ENCODE measurements at places on chromosomes 2 and 18. TPM values are rescaled to one million over a fixed set of nuclear protein-coding genes. Genes with fewer than 3 reads are reported as not detected.

DNA sequence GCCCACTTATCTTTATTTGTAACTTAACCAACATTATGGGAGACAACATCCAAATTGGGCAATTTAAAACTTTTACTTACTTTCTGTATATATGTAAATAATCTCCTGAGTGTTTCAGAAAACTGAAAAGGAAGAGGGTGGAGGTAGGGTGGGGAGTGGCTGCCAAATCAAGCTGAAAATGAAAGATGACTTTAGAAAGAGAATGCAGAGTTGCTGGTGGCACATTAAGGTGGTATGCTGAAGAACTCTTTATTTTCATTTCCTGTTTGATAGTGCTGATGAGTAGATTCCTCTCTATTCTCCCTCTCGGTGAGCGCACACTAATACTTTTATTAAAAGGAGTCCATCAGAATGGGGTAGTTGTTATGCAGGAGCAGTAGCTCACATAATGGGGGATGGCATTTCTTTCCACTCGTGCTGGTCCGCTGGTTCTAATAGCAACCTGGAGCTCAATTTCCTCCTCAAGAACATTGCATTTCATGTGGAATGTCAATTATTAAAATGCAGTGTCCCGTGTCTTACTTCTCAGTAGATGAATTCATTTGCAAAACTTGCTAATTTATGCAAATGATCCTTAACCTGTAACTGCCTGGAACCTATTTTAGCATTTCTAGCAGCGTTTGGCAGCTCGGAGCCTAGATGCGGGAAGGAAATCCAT, 466.9 kb upstream of the HNRNPA3 start:
- peaks cover 11% of the 10 kb centered on the region for H3K27me3 ChIP-seq
- no peak overlapping the region for H3K27ac ChIP-seq
- H3K4me1 ChIP-seq: no peaks in the 10 kb centered on the region
- DNase-seq: no peak

- H3K27me3 ChIP-seq: no peaks in the 10 kb centered on the region
- no peak overlapping the region for H3K4me3 ChIP-seq
- no peaks in the 10 kb centered on the region for H3K36me3 ChIP-seq
- no peak overlapping the region for H3K27ac ChIP-seq
- DNase-seq: no peak
- H3K4me1 ChIP-seq: no peaks in the 10 kb centered on the region
Measured at GRCh38 chr2:145267451-145267850, 747.5 kb upstream of the ZEB2 start.

- no peaks in the 10 kb centered on the region for H3K4me1 ChIP-seq
- H3K36me3 ChIP-seq: peaks cover 6% of the 10 kb centered on the region
- no peaks in the 10 kb centered on the region for H3K27me3 ChIP-seq
- no peak overlapping the region for H3K4me3 ChIP-seq
- H3K27ac ChIP-seq: no peak overlapping the region
Measured at GRCh38 chr2:207901829-207902228, 123.5 kb downstream of the PLEKHM3 start.

GRCh38 chr2:163983911-163984310, 248.1 kb upstream of the FIGN start:
- DNase-seq: no peak
- no peaks in the 10 kb centered on the region for H3K36me3 ChIP-seq
- H3K27me3 ChIP-seq: no peaks in the 10 kb centered on the region
- H3K4me1 ChIP-seq: no peaks in the 10 kb centered on the region
- no peak overlapping the region for H3K4me3 ChIP-seq
- H3K27ac ChIP-seq: no peak overlapping the region

GRCh38 chr2:223681125-223681524, 79.0 kb upstream of the SCG2 start:
- peak overlapping the region; percentile 16 for H3K27ac ChIP-seq
- no peaks in the 10 kb centered on the region for H3K4me1 ChIP-seq
- no peak for DNase-seq
- no peak overlapping the region for H3K4me3 ChIP-seq

- no peaks in the 10 kb centered on the region for H3K27me3 ChIP-seq
- no peak overlapping the region for H3K4me3 ChIP-seq
- no peak for DNase-seq
- H3K36me3 ChIP-seq: no peaks in the 10 kb centered on the region
Measured at GRCh38 chr2:226180281-226180884, 619.2 kb downstream of the IRS1 start.

DNA sequence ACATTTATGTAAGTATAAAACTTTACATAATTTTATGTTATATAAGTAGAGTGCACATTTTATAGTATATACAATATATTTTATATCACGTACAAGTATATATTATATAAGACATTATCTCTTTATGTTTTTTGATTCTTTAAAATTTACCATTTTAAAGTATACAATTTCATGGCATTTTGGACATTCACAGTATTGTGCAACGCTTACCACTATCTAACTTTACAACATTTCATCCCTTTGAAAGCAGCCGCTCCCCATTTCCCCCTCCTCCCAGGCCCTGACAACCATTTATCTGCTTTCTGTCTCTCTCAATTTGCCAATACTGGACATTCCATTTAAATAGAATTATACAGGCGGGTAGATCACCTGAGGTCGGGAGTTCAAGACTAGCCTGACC, 512.5 kb downstream of the TSN start:
- H3K36me3 ChIP-seq: no peaks in the 10 kb centered on the region
- no peaks in the 10 kb centered on the region for H3K27me3 ChIP-seq
- no peak overlapping the region for H3K4me3 ChIP-seq
- H3K4me1 ChIP-seq: peaks cover 4% of the 10 kb centered on the region
- H3K27ac ChIP-seq: no peak overlapping the region

DNA sequence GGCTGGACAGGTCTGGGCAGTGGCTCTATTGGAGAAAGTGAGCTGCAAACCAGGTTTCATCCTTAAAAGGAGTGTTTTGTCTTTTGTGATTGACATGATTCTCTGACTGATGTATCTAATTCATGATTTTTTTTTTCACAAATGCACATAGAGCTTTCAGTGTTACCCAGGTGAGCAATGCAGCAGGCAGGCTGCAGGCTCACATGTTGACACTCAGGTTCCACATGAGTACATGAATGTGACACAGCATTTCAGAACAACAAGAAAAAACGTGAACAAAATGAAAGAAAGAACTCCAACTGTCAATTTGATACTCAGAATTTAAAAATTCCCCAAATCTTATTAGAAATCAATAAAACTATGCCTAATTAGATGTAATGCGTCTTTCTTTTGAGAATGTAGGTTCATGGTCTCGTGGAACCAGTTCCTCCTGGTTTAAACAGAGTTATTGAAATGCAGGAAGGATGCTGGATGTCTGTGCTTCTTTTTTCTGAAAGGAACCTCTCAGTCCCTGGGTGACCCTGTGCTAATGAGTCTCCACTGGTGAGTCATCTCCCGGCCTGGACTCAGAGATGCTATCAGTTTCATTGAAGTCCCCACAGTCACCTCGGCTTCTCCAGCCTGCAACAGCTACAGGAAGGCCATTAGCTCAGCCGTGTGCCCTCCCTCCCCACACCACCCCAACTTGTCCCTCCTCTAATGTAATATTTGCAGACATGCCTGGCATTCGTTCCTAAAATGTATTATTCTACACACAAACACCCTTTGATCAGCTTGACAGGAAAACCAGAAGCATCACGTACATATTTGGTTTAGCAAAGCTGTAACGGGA, 430.4 kb downstream of the LPIN1 start:
- H3K4me1 ChIP-seq: peaks cover 13% of the 10 kb centered on the region
- no peak overlapping the region for H3K27ac ChIP-seq
- no peak overlapping the region for H3K4me3 ChIP-seq
- DNase-seq: peak; percentile 51
- H3K36me3 ChIP-seq: no peaks in the 10 kb centered on the region

GRCh38 chr18:68833756-68834155, 35.9 kb downstream of the CCDC102B start:
- no peaks in the 10 kb centered on the region for H3K27me3 ChIP-seq
- peaks cover 18% of the 10 kb centered on the region for H3K4me1 ChIP-seq
- no peaks in the 10 kb centered on the region for H3K36me3 ChIP-seq
- no peak overlapping the region for H3K4me3 ChIP-seq
- no peak overlapping the region for H3K27ac ChIP-seq
- no peak for DNase-seq

- peak; percentile 11 for DNase-seq
- H3K4me3 ChIP-seq: no peak overlapping the region
- H3K27ac ChIP-seq: no peak overlapping the region
- no peaks in the 10 kb centered on the region for H3K36me3 ChIP-seq
Measured at GRCh38 chr2:36173760-36174404, 181.7 kb upstream of the CRIM1 start.

DNA sequence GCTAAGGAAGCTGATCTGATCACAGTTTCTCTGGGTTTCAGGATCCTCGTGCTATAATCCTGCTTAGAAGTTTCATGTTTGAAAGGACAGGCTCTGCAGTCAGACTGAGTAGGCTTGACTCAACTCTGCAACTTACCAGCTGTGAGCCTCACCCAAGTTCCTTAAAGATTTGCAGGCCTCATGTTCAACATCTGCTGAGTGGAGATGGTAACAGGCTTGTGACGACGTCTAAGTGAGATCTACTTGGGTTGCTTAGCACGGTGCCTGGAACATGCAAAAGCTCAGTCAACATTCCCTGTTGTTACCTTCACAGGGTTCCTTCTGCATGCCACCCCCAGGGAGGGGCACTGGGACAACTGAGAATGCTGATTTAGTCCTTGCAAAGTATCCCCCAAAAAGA, 164.2 kb downstream of the C1D start:
- H3K27me3 ChIP-seq: no peaks in the 10 kb centered on the region
- H3K4me3 ChIP-seq: no peak overlapping the region
- no peak overlapping the region for H3K27ac ChIP-seq
- H3K36me3 ChIP-seq: peaks cover 4% of the 10 kb centered on the region
- DNase-seq: no peak
- no peaks in the 10 kb centered on the region for H3K4me1 ChIP-seq

- no peaks in the 10 kb centered on the region for H3K27me3 ChIP-seq
- H3K4me1 ChIP-seq: no peaks in the 10 kb centered on the region
- DNase-seq: no peak
- no peak overlapping the region for H3K4me3 ChIP-seq
- no peaks in the 10 kb centered on the region for H3K36me3 ChIP-seq
Measured at GRCh38 chr2:72994991-72995380, 76.5 kb downstream of the SFXN5 start.

- H3K36me3 ChIP-seq: no peaks in the 10 kb centered on the region
- H3K27me3 ChIP-seq: peaks cover 28% of the 10 kb centered on the region
- H3K4me1 ChIP-seq: no peaks in the 10 kb centered on the region
- H3K27ac ChIP-seq: no peak overlapping the region
- no peak overlapping the region for H3K4me3 ChIP-seq
Measured at GRCh38 chr18:3726238-3726951, 276.4 kb downstream of the TGIF1 start.

GRCh38 chr2:3377612-3378432, at the start of gene EIPR1:
EIPR1 (minus strand) TSS chr2:3377818; CDS start chr2:3377689, 129 bp downstream.
- H3K27ac ChIP-seq: peak within 1 kb of the TSS; percentile 93
- peak within 1 kb of the TSS; percentile 99 for H3K4me3 ChIP-seq
- peaks cover 5% of the 10 kb centered on the region for H3K4me1 ChIP-seq
- H3K27me3 ChIP-seq: no peaks in the 10 kb centered on the region
- H3K36me3 ChIP-seq: peaks cover 14% of the 10 kb centered on the region

DNA sequence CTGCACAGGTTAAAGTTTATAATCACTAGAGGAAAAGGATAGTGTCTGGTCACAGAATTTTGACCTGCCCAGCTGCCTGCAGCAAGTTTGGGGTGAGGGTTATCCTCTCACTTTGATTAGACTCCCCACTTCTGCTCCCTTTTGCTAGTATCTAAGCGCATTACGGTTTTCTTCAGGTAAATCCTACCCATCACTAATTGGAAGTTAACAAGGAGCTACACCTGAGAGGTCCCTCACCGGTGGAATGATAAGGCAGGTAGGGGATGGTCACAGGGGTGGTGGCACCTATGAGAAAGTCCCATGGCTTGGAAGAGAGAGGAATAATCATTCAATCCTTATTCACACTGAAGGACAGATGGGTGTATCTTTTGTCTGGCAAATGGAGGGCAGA, 7.6 kb downstream of the BCL2 start:
- no peak overlapping the region for H3K27ac ChIP-seq
- no peaks in the 10 kb centered on the region for H3K36me3 ChIP-seq
- H3K27me3 ChIP-seq: no peaks in the 10 kb centered on the region
- peaks cover 4% of the 10 kb centered on the region for H3K4me1 ChIP-seq
- DNase-seq: no peak

DNA sequence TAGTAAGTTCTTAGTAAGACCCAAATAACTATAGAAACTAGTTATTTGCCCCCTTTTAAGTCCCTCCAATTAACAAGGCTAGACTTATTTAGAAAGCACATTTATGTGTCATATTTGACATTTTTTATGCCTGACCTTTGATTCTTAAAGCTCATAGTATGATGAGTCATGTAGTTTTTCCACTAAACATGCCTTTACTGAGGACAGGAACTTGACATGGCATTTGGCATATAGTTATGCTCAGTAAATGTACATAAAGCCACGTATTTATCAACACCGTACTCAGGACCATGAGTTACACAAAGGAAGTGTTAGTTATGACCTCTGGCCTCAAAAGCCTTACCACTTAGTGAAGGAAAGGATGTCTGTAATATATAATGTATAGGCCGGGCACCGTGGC, 78.9 kb downstream of the GNAL start:
- H3K27me3 ChIP-seq: peaks cover 14% of the 10 kb centered on the region
- no peak overlapping the region for H3K4me3 ChIP-seq
- no peak overlapping the region for H3K27ac ChIP-seq
- DNase-seq: peak; percentile 23
- H3K36me3 ChIP-seq: no peaks in the 10 kb centered on the region
- H3K4me1 ChIP-seq: no peaks in the 10 kb centered on the region

DNA sequence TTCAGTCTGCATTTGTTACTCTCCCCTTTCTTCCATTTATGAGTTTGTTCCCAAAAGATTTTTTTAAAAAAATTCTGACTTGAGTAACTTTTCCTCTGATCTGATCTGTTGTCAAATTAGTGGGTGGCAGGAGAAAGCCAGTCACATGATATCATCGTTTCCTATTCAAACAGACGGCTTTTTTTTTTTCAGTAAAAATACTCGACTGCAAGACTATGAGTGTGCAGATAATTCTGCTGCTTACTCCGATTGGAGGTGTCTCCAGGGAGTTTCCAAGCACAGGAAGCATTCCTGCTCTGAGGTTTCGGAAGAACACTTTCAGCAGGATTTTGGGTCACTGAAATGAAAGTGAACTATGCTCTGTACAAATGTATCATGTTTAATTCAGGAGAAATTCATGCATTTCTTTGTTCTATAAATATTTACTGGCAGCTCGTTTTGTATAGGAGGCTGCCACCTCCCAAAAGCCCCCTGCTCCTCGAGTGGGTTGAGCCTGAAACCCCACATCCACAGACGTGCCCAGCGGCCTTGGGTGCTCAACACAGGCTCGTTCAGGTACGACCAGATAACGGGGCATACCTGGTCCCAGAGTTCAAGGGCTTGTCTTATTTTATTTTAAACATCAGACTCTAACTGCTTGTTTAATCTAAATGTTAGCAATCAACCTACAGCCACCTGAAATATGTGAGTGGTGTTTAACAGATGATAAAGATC, 126.9 kb upstream of the ZNF516 start:
- no peaks in the 10 kb centered on the region for H3K36me3 ChIP-seq
- no peak overlapping the region for H3K27ac ChIP-seq
- DNase-seq: no peak
- H3K4me3 ChIP-seq: no peak overlapping the region
- no peaks in the 10 kb centered on the region for H3K27me3 ChIP-seq

DPYSL5 gene
- not detected for total RNA-seq

ACMSD gene
- total RNA-seq: not detected

CGREF1 gene
- 10.9 TPM for total RNA-seq

PREPL gene
- total RNA-seq: 70.0 TPM

B3GNT7 gene
- total RNA-seq: not detected

GALNT5 gene
- total RNA-seq: not detected

ZNF397 gene
- total RNA-seq: 26.5 TPM

WDPCP gene
- 6.9 TPM for total RNA-seq

SPP2 gene
- total RNA-seq: not detected

All from MCF 10A (cell line).